Activated T-cell treated with anti-CD3 and anti-CD28 coated beads for 48 hours (primary cell): ENCODE measurements at places on chromosomes 11 and 22.

DNA sequence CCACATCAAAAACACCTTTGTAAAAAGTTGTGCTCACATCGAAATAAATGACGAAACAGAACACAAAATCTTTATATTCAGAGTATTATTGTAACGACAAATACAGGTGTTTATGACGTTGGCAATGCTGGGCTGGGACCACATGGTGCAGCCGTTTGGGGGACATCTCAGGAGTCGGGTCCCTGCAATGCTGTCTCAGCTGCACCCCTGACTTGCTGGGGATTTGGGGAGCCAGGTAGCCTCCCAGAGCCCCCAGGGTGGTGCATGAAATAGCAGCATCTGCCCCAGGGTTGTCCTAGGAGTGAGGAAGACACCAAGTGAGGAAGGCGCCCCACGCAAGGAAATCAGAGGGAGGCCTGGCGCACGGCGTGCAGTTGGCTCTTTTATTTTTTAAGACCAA is 1526.8 kb downstream of the BRD1 start:
- no peak for DNase-seq

DNA sequence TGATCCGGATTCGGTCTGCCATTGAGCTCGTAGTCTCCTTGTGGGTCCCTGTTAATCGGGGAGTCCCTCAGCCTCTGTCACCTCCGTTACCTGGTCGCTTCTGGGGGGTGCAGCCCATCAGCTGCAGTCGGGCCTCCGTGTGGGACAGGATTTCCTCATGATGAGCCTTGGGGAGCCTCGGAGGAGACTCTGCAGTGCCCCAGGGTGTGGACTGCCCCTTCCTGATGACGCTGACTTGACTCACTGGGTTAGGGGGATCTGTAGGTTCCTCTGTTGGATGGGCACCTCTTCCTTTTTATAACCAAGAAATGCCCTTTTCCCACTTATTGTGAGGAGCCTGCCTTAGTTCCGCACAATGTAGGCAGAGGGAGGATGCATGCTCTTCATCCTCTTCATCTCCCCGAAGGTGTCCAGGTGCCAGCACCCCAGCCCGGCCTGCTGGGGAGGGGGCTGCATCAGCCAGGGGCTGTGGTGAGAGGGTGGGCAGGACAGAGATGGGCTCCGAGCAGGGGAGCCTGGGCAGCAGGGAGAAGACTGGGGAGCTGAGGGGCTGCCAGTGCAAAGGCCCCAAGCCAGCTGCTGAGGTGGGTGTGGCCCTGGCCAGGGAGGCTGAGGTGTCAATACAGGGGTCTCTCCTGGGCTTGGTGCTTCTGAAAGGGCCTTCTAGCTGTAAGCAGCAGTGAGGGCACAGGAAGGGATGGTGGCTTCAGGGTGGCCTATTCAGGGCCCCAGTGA is 13.5 kb upstream of the TTLL8 start:
- no peak for DNase-seq

- DNase-seq: peak; percentile 15
Observed at GRCh38 chr11:108733479-108734116, 68.7 kb downstream of the DDX10 start.

DNA sequence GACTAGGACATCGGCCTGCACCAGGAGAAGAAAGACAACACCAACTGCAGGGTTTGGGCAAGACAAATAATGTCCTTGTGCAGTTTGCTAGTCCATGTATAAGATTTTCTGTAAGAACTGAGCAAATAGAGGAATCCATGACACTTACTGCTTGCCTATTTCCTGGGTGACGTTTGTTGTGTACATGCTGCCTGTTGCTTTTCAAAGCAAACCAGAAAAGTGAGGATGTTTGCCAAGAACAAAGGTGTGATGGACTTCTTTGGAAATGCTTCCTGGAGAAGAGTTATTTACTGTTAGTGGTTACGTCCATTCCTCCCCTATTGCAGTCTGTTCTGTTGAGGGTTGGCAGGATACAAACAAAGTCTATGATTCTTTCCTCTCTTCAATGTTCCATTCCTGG is 126.5 kb downstream of the CASP12 start:
- no peak for DNase-seq

DNA sequence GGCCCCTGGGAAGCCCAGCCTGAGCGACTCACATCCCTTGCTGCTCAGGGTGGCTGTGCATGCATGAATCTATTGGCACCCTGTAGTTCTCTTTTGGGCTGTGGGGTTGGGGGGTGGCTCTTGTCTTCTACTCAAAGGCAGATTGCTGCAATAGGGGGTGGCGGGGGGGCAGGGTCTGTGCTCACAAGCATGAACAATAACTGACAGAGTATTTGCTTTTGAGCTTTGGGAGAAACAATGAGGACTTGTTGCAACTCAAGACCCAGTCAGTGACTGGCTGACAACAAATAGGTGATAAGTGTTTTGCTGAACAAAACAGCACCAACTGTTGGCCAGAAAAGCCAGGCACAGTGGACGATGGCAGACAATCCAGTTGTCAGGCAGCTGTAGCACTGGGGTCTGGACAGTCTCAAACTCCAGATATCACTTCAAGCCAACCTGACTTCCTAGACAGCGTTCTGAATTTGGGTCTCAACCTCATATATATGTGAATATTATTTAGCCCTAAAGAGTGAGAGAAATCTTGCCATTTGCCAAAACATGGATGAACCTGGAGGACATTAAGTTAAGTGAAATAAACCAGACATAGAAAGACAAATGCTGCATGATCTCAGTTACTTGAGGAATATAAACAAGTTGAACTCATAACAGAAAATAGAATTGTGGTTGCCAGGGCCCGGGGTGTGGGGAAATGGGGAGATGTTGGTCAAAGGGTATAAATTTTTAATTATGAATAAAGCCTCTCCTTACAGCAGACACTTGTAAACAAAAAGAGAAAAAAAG is 61.7 kb downstream of the ME3 start:
- DNase-seq: no peak

GRCh38 chr11:25860677-25861450 is 471.1 kb upstream of the ANO3 start:
- no peak for DNase-seq

- DNase-seq: no peak
Observed at GRCh38 chr11:60970890-60971289, 590 bp upstream of the CD6 start.

GRCh38 chr11:111668980-111669379 is 66.7 kb downstream of the SIK2 start:
- DNase-seq: no peak

- DNase-seq: no peak
Observed at GRCh38 chr11:71118671-71119250, 133.6 kb downstream of the SHANK2 start.

DNA sequence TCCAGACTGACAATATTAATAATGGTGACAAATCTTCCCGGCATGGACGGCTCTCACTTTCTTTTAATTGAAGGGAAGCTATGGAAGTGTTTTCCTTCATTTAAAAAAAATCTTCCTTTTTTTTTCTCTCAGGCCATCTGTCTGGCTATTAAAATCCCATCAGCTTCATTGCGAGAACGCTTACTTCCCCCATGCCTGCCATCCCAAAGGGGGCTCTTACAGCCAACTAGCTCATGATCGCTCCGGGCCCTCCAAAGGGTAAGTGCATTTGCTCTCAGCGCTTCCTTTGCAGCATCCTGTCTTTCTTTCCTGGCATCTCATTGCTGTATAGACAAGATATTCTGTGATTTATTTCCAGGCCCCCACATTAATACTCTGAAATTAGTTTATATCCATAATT is 20.7 kb downstream of the CACNG2 start:
- no peak for DNase-seq

DNA sequence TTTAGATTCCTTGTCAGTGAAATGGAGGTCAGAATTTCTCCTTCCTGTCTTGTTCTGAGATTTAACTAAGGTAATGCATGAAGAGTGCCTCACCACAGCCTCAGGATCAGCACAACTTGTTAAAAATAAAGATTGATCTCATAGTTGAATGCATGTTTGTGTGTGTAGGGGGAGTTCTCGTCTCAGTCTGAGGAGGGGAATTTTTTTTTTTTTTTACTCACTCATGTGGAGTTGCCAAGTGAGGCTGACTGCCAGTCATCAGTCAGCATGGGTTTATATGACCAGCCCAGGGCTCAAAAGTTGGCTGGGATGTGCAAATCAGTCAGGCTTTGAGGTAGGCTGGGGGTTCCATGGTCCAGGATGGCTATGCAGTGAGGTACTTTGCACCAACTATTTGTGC is 113.2 kb downstream of the FANCF start:
- DNase-seq: no peak

GRCh38 chr11:119293461-119293860 is 23.5 kb downstream of the MCAM start:
- DNase-seq: no peak

DNA sequence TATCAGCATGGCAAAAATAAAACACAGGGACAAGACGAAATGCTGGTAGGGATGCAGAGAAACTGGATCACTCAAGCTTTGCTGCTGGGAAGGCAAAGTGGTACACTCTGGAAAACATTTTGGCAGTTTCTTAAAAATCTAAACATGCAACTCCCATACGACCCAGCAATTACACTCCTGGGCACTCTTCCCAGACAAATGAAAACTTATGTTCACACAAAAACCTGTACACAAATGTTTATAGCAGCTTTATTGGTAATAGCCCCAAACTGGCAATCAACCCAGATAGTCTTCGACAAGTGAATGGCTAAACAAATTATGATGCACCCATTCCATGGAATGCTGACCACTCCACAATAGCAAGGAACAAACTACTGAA is 35.8 kb upstream of the PRR5 start:
- no peak for DNase-seq

- no peak for DNase-seq
Observed at GRCh38 chr11:31254415-31254814, 115.1 kb downstream of the DCDC1 start.

DNA sequence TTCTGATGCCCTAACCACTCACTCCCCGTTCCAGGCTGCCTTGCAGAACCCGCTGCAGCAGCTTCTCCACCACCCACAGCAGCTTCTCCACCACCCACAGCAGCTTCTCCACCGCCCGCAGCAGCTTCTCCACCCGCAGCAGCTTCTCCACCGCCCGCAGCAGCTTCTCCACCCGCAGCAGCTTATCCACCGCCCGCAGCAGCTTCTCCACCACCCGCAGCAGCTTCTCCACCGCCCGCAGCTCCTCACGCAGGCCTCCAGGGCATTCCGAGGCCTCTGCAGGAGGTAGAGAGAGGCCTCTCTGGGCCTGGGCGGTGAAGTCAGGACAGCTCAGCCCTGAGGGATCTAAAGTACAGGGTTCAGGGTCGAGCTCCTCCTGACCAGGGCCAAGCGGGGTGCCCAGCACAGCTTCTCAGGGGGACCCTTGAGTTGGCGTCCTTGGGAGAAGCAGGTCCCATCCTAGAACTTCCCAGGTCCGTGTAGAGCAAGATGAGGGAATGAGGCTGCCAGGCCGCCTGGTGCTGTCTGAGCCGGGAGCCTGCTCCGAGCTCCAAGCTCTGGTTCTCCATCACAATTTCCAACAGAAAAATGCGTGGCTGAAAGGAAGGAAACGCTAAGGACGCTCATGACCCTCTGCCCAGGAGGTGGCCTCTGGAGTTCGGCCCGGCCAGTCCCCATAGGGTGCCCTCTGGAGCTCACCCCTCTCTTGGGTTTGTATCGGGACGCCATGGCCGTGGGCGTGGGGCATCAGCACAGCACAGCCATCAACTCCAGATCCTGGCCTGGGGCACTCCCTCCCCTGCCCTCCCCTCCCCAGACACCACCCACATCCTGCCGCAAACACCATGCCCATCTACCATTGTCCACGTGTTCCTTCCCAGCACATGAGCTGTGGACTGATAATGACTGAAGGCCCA is 528.6 kb downstream of the BRD1 start:
- DNase-seq: no peak

GRCh38 chr22:24096758-24097115 is 84.5 kb upstream of the SUSD2 start:
- DNase-seq: no peak

DNA sequence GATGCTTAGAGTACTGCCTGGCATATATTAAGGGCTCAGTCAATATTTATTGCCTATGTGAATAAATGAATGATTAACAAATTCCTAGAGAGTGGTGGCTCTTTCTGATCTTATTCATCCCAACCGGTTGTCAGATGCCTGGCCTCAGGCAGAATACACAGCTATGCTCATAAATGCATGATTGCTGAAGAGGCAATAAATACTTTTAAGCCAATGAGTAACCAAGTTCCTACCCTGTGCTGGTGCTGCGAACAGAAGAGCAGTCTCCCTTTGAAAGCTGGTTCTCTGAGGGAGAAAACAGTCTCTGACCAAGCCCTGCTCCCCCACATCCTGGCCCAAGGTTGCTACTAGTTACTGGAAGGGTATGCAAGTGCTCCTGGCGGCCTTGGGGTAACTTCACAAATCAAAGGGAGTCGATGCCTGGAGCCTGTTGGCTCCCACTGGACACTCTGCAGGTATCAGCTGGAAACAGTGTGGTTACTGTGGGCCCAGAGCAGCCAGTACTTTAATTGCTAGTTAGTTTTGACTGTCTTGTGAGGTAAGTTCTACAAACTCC is 2.8 kb downstream of the USH1C start:
- DNase-seq: no peak

GRCh38 chr11:19929655-19930054 is 217.0 kb downstream of the NAV2 start:
- no peak for DNase-seq

DNA sequence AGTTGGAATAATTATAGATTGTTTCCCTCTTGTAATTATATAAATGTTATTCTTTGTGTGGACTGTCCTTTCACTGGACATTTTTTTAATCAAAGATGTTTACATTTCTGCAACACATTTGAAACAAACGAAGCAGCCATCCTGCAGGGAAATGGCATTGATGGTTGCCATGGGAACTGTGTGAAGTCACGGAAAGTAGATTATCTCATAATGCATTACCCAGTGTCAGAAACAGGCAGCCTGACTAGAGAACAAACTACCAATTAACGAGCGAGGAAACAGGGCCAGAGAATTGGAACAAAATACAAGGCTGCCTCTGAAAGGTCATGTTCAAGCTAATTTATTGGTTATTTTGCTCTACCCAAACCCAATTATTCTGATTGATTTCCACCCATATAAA is 96.9 kb upstream of the LARGE1 start:
- no peak for DNase-seq

- DNase-seq: no peak
Observed at GRCh38 chr22:36010882-36011281, 17.7 kb downstream of the RBFOX2 start.

DNA sequence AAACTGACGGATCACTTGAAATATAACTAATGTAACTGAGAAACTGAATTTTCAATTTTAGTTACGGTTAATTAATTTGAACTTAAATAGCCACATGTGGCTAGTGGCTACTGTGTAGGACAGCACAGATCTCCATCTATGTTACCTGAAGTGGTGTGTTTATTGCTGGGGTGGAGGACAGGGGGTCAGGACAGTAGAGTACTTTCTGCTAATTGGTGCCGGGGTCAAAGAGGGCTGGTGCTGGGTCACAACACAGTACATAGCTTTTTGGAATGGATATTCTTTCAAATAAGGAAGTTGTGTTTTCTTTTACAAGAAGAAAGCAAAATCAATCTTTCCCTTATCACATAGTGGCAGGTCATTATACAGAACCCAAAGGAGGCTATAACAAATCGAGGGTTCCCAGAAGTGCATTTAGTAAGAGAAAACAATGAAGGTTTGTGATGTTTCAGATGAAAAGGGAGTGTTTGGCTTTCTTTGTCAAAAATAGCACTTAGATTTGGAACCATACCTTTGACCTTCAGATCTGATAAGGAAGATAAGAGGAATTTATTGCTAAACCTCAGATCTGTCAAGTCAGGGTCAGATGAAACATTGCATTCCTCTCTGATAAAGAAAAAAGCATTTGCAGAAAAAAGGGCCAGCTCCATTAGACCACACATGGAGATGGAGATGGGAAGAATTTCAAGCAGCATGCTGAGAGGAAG is 384.5 kb downstream of the AASDHPPT start:
- DNase-seq: no peak
